ENCODE measurements at places on chromosomes 12 and 14.

GRCh38 chr14:101005447-101005846 lies 101.9 kb upstream of the RTL1 start:
- peak; percentile 73 for DNase-seq

DNA sequence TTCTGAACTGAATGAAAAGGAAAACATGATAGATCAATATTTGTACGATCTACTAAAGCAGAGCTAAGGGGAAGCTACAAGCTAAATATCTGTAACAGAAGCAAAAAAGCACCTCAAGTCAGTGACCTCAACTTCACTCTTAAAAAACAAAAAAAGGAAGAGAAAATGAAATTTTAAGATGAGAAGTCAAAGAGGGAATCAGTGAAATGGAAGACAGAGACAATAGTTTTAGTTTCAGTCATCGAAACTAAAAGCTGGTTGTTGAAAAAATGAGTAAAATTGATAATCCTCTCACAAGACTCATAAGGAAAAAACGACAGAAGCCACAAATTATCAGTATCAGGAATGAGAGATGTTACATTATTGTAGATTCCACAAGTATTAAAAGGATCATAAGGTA lies 11.9 kb upstream of the SLC2A13 start:
- DNase-seq: no peak

GRCh38 chr14:61520576-61520975 lies 174.7 kb upstream of the HIF1A start:
- peak; percentile 50 for DNase-seq

GRCh38 chr14:68910540-68910939 lies 68.6 kb downstream of the ACTN1 start:
- peak; percentile 70 for DNase-seq

GRCh38 chr14:77409131-77409533 lies 14.2 kb downstream of the NOXRED1 start:
- DNase-seq: no peak

GRCh38 chr12:127781336-127781735 lies 485.6 kb upstream of the TMEM132C start:
- no peak for DNase-seq

DNA sequence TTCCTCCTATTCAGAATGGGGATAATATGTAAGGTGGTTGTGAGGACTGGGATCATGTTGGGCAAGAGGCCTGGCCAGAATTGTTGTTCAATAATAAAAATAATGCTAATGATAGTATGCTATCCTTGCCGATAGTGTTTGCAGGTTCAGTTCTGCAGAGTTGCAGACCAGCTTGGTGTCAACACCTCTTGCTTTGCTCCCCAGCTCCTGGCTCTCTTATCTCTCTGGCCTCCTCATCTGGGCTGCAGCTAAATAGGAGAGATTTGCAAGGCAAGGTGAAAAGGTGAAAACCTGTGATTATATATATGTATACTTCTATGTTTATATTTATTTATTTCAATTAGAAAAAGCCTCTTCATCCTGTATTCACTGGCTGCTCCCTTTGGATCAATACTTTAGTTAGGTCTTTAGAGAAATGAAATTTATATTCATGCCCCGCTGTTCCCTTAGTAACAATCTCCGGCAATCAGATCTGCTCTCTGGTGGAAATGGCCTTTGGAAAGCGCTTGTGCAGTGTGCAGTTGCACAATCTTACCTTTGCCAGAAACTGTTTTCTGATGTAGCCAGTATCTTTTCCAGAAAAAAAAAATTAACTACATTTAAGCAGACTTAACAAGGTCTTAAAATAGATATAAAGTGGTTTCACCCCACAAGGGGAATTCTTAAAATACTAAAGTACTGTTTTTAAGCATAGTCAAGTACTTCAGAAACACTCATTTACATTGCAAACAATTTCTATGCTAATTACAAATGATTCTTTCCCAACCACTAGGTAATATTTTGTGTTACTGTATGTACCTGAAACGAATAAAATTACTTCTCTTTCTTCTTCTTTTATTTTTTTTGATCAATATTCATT lies 19.1 kb upstream of the ACVR1B start:
- DNase-seq: no peak

GRCh38 chr12:642633-643474 lies 20.4 kb downstream of the NINJ2 start:
- DNase-seq: peak; percentile 94

- DNase-seq: no peak
Observed at GRCh38 chr14:80865565-80865964, 76.0 kb downstream of the CEP128 start.

DNA sequence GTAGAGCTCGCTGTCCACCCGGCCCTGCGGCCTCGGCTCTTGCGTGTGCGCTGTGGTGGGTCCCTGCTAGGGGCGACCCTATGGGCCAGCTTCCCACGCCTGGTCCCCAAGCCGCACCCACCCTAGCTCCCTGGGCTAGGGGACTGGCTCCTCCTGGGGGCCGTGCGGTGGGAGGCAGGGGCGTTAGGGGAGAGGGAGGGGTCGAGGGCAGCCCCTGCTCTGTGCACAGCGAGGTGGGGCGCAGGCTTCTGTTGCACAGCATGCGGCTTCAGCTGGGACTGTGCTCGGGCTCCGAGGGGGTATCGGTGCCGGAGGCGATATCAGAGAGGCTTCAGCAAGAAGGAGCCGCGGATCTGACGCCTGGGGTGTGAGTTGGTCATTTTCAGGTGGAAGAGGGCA lies 86.1 kb downstream of the ALG10 start:
- DNase-seq: no peak

GRCh38 chr14:54920052-54920451 lies 17.4 kb upstream of the GCH1 start:
- DNase-seq: no peak

- peak; percentile 38 for DNase-seq
Observed at GRCh38 chr14:59316151-59316830, 127.8 kb downstream of the DAAM1 start.

DNA sequence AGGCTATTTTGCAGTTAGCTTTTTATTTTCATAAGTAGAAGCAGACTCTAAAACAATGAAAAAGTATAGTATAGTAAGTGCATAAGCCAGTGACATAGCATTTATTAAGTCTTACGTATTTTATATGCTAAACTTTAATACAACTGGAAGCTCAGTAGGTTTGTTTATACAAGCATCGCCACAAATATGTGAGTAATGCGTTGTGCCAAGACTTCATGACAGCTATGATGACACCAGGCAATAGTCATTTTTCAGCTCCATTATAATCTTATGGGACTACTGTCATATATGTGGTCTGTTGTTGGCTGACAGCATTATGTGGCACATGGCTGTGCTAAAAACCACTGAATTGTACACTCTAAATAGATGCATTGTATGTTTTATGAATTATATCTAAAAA lies 40.3 kb downstream of the SLC38A2 start:
- DNase-seq: no peak

- DNase-seq: no peak
Observed at GRCh38 chr14:79831195-79831892, 380.0 kb downstream of the DIO2 start.

DNA sequence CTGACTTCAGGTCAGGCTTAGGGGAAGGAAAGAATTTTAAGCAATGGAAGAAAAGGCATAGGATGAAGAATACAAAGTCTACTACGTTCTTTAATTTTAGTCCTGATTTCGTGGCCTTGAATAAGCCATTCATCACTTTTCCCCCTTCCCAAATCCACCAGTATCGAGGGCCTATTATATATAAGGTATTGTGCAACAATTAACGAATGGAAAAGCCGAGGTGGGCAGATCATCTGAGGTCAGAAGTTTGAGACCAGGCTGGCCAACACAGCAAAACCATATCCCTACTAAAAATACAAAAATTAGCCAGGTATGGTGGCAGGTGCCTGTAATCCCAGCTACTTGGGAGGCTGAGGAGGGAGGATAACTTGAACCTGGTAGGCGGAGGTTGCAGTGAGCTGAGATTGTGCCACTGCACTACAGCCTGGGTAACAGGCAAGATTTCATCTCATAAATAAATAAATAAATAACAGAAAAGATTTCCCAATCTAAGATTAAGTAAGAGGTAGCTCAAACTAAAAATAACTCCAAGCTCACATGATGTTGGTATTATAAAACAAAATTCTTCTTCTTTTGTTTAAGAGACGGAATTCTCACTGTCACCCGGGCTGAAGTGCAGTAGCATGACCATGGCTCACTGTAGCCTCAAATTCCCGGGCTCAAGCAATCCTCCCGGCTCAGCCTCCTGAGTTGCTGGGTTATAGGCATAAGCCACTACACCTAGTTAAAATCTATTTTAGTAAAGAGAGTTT lies 58.3 kb upstream of the NR2C1 start:
- peak; percentile 81 for DNase-seq

DNA sequence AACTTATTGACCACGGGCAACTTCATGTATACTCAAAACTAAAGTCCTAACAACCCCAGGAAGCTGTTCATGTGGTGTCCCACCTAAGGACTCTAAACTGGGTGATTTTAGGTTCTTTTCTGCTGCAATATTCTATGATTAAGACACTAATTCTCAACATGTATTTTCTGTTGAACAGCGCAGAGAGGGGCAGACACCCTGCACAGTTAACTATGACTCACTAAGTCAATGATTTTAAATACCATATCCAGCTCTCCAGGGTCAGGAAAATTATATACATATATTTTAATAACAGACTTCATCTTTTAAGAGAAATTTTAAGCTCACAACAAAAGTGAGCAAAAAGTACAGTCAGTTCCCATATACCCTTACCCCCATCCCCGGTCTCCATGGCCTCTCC lies 85.0 kb downstream of the FOXN3 start:
- DNase-seq: no peak

DNA sequence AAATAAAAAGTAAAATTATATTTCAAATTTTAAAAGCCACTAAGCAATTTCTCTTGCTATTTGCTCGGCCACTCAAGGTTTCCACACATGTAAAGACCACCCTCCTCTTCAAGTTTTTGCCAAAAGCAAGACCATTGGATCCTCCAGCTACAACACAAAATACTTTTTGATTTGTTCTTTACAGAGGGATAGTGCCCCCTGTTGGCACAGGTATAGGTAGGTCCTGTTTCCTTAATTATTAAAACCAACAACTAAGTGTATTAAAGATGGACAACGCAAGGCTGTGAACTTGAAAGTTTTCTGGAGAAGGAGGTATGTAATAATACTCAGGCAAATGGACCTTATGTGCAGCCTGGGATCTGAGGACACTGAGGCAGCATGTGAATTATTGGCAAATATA lies 23.8 kb downstream of the ATP6V1D start:
- DNase-seq: no peak

DNA sequence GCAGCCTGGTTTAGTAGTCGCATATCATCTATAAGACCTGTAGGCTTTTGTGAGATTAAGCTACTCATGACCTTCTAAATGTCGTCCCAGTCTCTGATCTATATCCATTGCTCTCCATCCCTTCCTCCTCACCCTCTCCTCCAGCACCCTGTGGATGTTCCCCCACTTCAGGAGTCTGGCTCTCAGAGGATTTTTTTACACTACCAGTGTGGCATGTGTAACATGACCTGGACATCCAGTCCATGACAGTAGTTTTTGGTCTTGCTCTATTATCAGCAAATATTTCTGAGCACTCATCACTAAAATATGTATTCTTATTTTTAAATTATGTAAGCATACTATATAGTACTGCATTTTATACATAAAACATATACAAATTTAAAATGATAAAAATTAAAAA lies 142.1 kb downstream of the DYRK2 start:
- no peak for DNase-seq

- DNase-seq: no peak
Observed at GRCh38 chr12:75360920-75361319, 26.4 kb downstream of the GLIPR1L1 start.

GRCh38 chr12:109902891-109903418 lies 2.9 kb downstream of the TCHP start:
- DNase-seq: no peak

Data from suppressor macrophage treated with lipopolysaccharide for 1 hour (primary cell).